GM12878 (cell line): ENCODE measurements at places on chromosomes 3 and 15. TPM values are rescaled to one million over a fixed set of nuclear protein-coding genes. Genes with fewer than 3 reads are reported as not detected.

ITGA11 gene
- total RNA-seq = 0.13 TPM in 1 of 2 replicates, not detected in the other

PAQR9 gene
- total RNA-seq = not detected in 2 replicates

DNA sequence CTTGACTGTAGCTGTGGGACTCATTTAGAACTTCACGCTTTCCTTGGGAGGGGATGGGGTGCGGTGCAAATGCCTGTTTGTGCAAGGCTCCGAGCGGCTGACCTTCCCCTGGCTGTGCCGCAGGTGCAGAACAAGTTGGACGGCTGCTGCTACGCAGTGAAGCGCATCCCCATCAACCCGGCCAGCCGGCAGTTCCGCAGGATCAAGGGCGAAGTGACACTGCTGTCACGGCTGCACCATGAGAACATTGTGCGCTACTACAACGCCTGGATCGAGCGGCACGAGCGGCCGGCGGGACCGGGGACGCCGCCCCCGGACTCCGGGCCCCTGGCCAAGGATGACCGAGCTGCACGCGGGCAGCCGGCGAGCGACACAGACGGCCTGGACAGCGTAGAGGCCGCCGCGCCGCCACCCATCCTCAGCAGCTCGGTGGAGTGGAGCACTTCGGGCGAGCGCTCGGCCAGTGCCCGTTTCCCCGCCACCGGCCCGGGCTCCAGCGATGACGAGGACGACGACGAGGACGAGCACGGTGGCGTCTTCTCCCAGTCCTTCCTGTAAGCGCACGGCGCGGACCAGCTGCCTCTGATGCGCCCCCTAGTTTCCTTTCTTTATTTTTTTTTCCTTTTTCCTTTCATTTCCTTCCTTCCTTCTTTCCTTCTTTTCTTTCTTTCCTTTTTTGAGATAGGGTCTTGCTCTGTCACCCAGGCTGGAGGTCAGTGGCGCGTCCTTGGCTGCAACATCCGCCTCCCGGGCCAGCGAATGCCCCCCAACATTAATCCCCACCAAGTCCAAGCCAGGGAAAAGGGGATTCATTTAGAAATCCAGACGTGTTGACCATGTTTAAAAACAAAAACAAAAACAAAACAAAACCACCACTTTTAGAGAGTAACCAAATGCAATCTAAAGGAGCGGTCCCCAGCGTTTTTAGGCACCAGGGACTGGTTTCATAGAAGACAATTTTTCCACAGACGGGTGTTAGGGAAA, 42.7 kb downstream of the EIF2AK4 start:
- DNase-seq = no peak

DNA sequence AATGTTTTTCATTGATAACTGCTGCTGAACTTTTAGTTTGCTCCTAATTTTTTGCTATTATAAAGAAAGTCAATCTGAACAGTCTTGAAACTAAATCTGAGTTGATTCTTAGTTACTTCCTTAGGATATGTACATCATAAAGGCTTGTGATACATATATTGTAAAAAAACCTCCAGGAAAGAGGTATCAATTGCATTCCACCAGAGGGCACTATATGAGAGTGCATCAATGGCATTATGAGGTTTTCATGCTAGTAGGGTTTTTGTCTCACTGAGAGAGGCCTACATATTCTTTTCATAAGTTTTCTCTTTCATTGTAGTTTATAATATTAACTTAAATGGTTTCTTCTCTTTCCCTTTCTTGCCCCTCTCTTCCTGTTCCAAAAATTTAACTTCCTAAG, 46.9 kb downstream of the PIK3R4 start:
- DNase-seq = no peak

DNA sequence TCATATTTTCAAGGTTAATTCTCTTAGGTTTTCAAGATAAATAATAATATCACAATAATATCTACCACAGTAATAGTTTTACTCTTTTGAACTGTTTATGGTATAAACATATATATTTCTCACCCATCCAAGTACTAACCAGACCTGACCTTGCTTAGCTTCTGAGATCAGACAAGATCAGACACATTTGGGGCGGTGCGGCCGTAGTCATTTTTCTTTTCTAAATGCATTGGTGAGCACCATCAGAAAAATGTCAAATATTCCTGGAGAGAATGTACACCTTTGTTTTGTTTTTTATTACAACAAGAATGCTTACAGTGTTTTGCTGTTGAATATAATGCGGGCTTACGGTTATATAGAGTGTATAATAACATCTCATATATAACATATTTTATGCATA, 267.8 kb downstream of the ADAMTS17 start:
- DNase-seq = no peak

- no peak for DNase-seq
Observed at GRCh38 chr15:43918717-43919116, 91.9 kb downstream of the WDR76 start.
